ENCODE measurements at places on chromosomes 6 and 20.
A peak's percentile ranks its signal among the peaks of the same experiment; 100 is the strongest.

DNA sequence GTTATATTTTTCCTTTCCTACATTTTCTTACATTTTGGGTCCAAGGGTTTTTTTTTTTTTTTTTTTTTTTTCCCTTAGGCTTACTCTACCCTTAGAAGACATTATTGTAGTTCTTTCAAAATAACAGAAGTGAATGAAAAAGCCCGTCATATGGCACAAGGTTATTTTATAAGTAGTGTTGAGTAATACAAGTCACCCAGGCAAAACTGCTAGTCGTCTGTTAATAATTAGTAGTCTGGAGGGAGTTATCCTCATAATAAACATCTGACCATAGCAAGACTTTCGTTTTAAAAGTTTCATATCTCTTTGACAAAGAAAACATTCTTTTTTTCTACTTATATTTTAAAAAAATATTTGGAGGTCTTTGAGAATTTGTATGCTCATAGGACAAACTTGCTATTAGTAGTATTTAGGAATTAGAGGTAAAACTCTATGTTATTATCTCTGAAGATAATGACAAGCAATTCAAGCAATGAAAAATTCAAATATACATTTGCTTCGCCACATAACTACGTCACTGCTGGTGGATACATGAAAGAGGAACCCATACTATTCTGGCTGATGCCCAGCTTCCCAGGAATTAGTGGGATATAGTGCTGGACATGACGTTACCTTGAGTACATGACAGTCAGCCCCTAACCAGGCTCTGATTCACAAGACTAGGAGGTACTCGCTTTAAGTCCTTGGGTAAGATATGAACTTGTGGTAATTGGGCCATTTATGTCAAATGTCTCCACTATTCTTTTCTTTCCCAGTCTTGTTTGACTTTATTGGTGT is 532.8 kb downstream of the GRIK2 start:
- DNase-seq: no peak

GRCh38 chr6:168507730-168508129 is 66.7 kb downstream of the SMOC2 start:
- no peak for DNase-seq

- no peak for DNase-seq
Observed at GRCh38 chr6:25875926-25876602, 2.0 kb upstream of the SLC17A3 start.

DNA sequence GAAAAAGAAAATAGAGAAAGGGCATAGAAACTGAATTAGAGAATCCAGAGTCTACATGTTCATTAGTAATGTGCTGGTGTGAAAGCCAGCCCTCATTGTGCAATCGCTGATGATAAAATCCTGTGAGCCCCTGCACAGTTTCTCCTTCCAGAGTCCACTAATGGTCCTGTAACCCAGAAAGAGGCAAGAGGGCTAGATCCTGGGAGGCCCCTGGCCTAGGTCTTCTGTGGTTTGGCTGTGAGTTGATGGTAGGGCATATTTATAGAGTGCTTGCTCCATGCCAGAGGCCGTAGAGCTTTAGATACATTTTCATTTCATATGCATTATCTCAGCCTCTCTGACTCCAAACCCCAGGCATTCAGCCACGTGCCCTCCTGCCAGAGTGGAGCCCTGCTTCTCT is 94.9 kb upstream of the MTHFD1L start:
- no peak for DNase-seq

- DNase-seq: no peak
Observed at GRCh38 chr6:34349211-34349610, 43.3 kb downstream of the NUDT3 start.

- no peak for DNase-seq
Observed at GRCh38 chr6:6697620-6698019, 109.1 kb downstream of the LY86 start.

DNA sequence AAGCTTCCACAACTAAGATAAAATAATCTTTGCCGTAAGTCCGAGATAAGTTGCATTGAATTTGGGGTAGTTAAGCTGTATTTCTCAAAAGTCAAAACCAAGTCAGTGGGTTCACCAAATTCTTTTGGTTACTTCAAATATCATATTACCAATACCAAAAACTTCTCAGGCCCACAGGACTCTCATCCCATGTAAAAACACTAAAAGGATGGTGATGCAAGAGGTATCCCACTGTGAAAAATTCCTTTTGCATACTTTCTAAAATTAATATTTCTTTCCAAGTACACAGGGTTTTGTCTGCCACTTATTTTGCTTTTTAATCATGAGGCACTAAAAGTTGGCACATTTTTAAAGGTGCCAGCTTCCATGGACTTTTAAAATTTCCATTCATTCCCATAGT is 151.3 kb downstream of the GJA10 start:
- DNase-seq: no peak

GRCh38 chr6:16871047-16871446 is 109.8 kb upstream of the ATXN1 start:
- no peak for DNase-seq

- no peak for DNase-seq
Observed at GRCh38 chr20:48604426-48604825, 223.4 kb downstream of the PREX1 start.

GRCh38 chr20:4961746-4962145 is 39.6 kb downstream of the SLC23A2 start:
- no peak for DNase-seq

DNA sequence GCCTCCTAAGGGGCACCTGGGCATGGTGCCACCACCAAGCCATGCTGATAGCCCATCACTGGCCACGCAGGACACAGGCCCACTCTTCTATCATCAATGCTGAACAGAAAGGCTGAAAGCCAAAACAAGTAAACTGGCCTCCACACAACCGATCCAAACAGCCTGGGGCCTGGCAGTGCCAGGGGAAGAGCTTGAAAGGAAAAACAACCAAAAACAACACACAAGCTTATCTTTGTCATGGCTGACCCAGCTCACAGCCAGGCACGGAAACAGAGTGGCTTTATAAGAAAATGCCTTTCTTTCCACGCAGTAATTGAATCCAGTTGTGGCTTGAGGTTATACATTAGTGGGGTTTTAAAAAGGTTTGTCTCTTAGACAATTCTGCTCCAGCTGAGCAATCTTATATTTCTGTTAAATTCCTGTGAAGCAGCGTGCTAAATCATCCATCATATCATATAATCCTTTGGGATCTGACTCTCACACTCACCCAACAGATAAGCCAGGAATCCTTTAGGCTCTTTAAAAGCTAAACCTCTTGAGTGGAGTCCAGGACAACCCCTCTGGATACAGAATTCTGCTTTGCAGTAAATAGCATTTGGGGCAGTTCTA is 65.4 kb upstream of the SLC22A16 start:
- no peak for DNase-seq

DNA sequence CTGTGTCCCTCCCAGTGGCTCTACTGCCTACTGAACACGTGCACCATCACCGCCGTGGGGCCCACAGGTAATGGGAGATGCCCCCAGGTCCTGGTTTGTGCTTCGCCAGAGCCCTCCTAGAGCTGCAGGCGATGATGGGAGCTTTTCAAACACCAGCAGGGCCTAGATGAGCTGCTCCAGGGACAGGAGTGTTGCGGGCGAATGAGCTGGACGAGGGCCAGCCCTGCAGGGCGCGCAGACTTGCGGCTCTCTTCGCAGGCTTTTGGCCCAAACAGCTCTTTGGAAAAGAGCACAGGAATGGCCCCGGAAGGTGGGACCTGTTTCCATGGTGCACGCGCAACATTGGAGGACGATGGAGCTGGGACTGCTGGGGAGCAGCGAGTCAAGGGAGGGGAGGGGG is 409.3 kb upstream of the SULF2 start:
- DNase-seq: no peak

GRCh38 chr6:168132531-168133167 is 53.6 kb upstream of the FRMD1 start:
- DNase-seq: peak; percentile 92

GRCh38 chr6:29602564-29603361 is 17.8 kb downstream of the OR2H2 start:
- peak; percentile 82 for DNase-seq

DNA sequence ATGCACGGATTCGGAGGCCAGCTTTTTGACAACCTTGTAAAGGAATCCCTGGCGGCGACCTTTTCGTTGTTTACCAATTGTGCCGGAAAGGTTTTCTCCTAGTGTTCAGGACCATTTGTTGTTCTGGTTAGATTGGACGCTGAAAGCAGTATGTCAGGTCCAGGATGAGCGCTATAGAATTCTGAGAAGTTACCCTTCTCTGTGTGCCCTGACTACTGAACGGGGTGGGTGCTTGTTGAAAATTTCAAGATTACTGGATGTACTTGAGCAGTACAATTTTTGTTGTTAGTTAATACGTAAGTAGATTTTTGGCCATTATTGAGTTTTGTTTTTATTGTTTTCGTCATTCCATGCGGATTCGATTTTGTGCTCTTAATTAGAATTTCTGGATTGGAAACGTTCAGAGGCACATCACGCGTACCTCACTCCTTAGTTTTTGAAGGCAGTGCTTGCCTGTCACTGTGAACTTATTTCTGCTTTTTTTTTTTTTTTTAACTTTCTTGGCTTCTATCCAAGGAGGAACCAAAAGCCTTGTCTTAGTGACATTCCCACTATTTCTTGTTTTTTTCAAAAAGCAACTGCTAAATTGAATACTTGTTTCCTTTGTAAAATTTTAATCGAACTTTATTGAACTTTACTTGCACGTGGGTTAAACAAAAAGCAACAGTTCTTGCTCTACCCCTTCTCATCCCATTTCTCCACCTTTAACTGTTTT is 898 bp downstream of the XRN2 start:
- no peak for DNase-seq

DNA sequence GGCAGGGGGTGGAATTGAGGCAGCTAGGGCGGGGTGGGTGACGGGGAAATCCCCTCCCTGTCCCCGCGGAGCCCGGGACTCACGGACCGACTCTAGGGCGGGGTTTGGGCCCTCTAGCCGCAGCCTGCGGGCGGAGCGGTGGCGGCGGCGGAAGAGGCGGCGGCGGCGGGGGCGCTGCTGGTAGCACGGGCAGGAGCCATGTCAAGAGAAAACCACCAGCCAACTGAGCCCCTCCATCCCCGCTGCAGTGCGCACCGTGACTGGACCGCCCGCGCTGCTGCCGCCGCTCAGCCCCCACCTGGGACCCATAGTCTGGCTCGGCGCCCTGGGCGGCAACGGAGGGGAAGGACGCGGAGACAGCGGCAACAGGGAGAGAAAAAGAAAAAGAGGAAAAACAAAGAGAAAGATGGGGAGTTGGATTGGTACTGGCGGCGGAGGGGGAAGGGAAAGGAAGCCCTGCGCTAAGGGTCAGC is 1.2 kb upstream of the C6orf62 start:
- peak; percentile 65 for DNase-seq

GRCh38 chr6:13282393-13283069 is 45.8 kb downstream of the TBC1D7 start:
- no peak for DNase-seq

- no peak for DNase-seq
Observed at GRCh38 chr20:41499064-41499463, 119.1 kb downstream of the CHD6 start.
